Germinal center (tissue), 1 donor: ENCODE measurements at places on chromosomes 1 and 21.

- peak; percentile 36 for DNase-seq
Measured at GRCh38 chr1:115807723-115808122, 33.2 kb downstream of the NHLH2 start.

- no peak for DNase-seq
Measured at GRCh38 chr1:56206391-56206790, 373.0 kb downstream of the PLPP3 start.

DNA sequence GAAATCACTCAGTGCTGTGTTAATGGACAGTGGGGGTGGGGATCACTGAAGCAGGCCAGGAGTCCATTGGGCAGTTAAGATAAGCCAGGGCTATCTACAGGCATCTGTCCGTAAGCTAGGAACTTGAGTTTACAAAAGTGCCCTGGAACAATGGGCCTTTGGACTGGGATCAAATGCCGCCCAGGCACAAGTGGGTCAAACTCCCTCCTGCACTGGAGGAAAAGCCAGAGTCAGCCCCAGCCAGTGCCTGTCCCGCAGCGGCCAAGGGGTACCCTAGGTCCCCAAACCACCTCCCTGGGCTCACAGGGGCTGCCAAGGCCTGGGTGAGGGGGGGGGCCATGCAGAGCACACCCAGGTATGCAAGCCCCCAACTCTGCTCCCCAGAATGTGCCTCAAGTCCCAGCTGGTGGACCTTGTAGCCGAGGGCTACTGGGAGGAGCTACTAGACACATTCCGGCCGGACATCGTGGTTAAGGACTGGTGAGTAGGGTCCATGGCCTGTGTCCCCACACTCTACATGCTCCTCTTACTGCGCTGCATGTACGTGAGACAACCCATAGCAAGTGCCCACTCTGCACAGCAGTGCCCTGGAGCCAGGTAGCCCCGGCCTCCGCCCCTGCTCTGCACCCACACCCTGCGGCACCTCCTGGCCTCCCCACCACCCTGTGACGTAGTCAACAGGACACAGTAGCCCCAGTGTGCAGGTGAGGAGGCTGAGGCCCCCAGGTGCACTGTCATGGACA, 7.7 kb downstream of the FBXO6 start:
- DNase-seq, result no peak

- DNase-seq, result no peak
Measured at GRCh38 chr1:193419295-193419694, 232.9 kb upstream of the B3GALT2 start.

GRCh38 chr1:26945728-26946127, 14.5 kb downstream of the KDF1 start:
- DNase-seq, result no peak

DNA sequence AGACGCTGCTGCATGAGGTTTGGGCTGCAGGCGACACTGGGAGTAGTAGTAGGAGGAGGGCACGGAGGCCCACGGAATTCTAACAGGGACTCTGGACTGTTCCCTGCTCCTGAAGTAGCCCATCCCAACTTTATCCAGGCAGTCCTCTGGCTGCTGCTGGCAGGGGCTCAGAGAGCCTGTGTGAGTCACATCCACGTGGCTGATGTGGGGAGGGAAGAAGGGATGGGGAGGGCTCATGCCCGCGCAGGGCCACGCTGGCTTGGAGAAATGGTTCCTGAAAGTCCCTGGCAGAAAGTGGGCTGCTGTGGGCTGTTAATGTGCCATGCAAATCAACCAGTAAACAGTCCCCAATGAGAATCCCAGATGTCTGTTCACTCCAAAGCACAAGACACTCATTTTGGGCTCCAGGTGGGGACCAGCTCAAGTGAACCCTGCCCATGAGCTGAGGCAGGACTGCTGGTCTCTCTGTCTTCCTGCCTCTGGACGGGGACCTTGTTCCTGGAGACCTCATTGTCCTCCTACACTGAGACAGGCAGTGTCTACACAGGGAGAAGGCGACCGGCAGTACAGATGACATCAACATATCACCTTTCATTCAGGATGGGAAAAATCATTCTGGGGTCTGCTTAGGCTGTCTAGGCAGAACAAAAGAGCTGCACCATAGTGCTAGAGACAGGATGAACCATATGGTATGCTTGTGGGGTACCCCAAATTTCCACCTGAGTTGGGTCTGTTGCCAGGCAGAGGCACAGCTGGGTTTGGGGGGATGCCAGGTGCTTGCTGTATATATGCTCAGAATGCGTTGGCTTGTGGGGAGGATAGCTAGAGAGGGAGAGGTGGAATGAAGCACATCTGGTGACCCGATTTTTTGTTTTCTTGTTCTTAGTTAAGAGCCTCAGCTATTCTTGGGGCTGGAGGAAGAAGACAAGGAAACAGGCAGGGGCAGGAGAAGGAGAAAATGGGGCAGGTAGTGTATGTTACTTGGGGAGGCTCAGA, 57.9 kb upstream of the FMOD start:
- no peak for DNase-seq

- no peak for DNase-seq
Measured at GRCh38 chr1:3785045-3785444, 11.3 kb downstream of the LRRC47 start.

DNA sequence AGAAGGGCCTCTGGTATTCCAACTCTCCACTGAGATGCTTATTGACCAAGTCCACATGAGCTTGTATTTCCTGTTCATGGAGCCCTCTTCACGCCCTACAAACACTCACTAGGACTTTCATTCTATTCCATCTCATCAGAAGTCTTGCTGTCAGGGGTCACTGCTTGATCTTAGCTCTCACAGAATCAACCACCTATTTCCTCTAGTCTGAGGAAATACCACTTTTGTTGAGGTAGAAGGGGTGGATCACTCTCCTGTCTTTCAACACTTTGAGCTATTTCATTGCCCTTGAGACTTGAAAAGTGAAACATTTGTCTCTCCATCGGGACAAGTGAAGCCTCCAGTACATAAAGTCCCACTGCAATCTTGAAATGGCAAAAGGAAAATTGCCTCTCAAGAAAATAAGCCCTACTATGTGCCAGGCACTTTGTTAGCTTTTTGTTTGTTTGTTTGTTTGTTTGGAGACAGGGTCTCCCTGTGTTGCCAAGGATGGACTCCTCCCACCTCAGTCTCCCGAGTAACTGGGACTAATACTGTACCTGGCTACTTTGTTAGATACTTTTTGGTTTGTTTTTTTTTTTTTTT, 19.8 kb upstream of the FAM110D start:
- no peak for DNase-seq

DNA sequence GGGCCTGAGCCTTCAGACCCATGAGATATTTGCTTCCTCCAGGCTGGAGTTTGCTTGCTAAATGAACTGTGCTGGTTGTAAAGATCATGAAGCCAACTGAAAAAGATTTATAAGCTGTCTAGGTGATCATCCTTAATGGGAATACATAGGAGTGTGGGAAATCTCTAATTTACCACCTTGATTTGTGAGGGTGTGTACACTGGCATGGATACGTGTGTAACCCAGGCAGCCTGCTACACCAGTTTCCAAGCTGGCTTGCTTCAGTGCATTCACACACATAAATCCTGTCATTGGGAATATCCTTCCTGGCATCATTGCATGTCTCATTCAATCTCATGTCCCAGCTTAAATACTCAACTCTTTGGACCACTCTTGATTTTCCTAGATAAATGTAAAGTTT, 57.6 kb upstream of the GNG12 start:
- DNase-seq, result no peak
